Foreskin keratinocyte (primary cell): ENCODE measurements at places on chromosomes 3 and 15. TPM values are rescaled to one million over a fixed set of nuclear protein-coding genes. Genes with fewer than 3 reads are reported as not detected.
A peak's percentile ranks its signal among the peaks of the same experiment; 100 is the strongest.

Gene SYNPR
- not detected in 2 replicates for total RNA-seq

Gene RTP3
- total RNA-seq, result not detected in 2 replicates

Gene RASL12
- not detected in 2 replicates for total RNA-seq

Gene AP3B2
- total RNA-seq, result 0.31 and 0.63 TPM in 2 replicates

Gene GPR27
- 0.20 and 0.32 TPM in 2 replicates for total RNA-seq

Gene FOXP1
- total RNA-seq, result 45.5 and 46.6 TPM in 2 replicates

DNA sequence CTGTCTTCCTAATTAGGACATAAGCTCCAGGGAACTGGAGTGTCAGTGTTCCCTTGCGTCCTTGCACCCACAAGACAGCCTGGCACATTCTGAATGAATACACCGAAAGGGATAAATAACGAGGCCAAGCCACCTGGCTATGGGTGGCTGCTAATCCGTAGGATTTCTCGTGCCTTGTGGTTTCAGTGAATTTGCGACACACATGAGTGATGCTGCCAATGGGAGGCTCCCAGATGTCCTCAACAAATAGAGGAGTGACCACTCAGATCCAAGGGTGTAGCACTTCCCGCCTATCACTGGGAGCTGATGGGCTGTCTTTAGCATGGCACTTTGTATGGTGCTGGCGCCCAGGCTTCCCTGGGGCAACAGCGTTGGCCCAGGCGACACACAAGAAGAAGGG, 43.4 kb downstream of the APBA2 start:
- no peak for DNase-seq

GRCh38 chr15:100856867-100857266, 22.8 kb upstream of the ALDH1A3 start:
- no peak for DNase-seq

DNA sequence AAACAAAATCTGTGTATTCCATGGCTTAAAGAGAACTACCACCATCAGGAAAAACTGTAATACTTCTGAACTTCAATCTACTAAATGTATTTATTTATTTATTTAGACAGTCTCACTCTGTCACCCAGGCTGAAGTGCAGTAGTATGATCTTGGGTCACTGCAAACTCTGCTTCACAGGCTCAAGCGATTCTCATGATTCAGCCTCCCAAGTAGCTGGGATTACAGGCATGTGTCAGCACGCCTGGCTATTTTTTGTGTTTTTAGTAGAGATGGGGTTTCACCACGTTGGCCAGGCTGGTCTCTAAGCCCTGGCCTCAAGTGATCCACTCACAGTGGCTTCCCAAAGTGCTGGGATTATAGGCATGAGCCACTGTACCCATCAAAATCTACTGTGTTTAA, 202.3 kb upstream of the POU1F1 start:
- DNase-seq, result peak; percentile 18

- peak; percentile 98 for DNase-seq
Observed at GRCh38 chr3:126911162-126912026, 71.5 kb upstream of the PLXNA1 start.

DNA sequence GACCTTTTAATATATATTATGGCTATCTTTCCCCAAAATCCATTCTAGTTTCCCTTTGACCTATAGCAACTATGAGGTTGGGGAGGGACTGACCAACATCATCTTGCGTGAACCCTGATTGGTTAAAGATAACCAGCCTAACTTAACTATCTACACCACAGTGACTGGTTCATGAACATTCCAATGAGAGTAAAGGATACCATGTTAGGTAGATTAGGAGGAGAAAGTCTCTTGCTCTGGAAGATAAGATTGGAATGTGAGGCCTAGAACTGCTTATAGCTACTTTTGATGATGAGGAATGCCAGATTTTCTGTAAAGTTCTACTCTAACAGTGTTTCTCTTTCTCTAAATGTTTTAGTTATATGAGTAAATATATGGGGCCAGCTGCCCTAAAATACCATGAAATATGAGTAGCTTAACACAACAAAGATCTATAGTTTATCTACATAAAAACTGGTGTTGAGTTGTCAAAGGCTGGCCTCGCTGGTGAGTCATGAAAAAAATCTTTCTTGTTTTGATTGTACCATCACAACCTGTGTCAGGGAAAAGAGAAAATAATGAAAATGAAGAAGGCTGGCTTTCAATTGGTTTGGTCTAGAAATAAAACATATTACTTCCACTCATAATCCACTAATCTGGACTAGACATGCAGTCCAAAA, 481.4 kb downstream of the NSUN3 start:
- DNase-seq, result no peak

DNA sequence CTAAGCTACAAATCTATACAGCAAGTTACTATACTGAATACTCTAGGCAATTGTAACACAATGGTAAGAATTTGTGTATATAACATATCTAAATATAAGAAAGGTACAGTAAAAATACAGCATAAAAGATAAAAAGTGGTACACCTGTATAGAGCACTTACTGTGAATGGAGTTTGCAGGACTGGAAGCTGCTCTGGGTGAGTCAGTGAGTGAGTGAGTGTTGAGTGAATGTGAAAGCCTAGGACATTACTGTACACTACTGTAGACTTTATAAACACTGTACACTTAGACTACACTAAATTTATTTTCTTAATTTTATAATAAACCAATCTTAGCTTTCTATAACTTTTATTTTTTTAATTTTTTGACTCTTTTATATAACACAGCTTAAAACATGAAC, 123.1 kb downstream of the ZMAT3 start:
- peak; percentile 51 for DNase-seq

DNA sequence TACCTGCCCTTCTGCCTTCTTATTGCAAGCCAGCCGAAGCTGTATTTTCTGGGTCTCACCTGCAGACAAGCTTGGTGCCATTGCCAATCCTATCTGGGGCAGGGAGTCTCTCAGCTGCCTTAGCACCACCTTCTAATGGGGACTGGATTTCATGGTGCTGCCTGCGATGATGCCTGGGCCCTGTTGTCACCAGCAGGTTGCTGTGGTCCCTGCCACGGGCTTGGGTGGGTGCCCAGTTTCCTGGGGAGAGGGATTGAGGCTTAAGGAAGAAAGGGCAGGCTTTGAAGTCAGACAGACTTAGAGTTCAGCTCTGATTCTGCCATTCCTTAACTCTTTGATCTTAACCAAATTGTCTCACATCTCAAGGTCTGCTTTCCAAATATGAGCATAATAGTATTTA, 87.4 kb upstream of the CD96 start:
- DNase-seq, result no peak

DNA sequence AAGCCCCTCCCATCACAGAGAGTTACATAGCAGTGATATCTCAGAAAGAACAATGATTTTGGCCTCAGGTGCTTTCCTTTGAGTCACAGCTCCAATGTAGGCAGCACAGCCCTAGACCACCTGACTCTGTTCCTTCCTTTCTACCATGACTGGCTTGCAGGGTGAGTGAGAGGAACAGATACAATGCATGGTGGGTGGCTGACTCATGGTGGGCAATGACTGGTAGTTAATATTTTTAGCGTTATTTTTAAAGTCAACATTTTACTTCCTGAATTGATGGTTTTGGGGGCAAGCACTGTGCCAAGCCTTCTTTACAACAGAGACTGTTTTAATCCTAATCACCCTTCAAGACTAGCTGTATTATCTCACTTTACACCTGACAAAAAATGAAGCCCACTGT, 32.8 kb upstream of the ST3GAL6 start:
- peak; percentile 77 for DNase-seq
